ENCODE measurements at places on chromosomes 12 and 14.

GRCh38 chr12:31620311-31620710 is 29.4 kb upstream of the DENND5B start:
- no peaks in the 10 kb centered on the region for H3K27me3 ChIP-seq
- H3K4me1 ChIP-seq: no peaks in the 10 kb centered on the region
- no peak overlapping the region for H3K4me3 ChIP-seq

DNA sequence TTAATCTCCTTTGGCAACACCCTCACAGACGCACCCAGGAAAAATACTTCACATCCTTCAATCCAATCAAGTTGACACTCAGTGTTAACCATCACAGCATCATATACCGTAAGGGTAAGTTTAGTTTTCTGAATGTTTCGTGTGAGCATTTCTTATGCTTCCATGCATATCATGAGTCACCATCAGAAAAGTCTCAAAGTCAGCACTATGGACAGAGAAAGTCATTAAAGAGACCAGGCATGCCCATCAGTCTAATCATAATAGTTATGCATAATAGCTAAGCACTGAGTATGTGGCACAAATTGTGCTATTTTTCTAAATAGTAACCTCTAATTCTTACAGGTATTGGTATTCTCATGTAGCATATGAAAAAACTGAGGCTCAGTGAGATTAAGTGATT is 158.8 kb upstream of the PRMT8 start:
- H3K27me3 ChIP-seq: no peaks in the 10 kb centered on the region
- no peak for DNase-seq
- H3K27ac ChIP-seq: no peak overlapping the region
- peaks cover 2% of the 10 kb centered on the region for H3K4me1 ChIP-seq
- no peaks in the 10 kb centered on the region for H3K36me3 ChIP-seq

- no peak overlapping the region for H3K4me3 ChIP-seq
- no peaks in the 10 kb centered on the region for H3K36me3 ChIP-seq
- DNase-seq: peak; percentile 79
- no peaks in the 10 kb centered on the region for H3K4me1 ChIP-seq
These were observed 36.8 kb upstream of the G2E3 start for GRCh38 chr14:30521899-30522736.

GRCh38 chr12:111411185-111411764 is 5.6 kb downstream of the SH2B3 start:
- H3K27ac ChIP-seq: no peak overlapping the region
- DNase-seq: no peak
- H3K4me3 ChIP-seq: no peak overlapping the region
- no peaks in the 10 kb centered on the region for H3K27me3 ChIP-seq
- peaks cover 30% of the 10 kb centered on the region for H3K4me1 ChIP-seq

DNA sequence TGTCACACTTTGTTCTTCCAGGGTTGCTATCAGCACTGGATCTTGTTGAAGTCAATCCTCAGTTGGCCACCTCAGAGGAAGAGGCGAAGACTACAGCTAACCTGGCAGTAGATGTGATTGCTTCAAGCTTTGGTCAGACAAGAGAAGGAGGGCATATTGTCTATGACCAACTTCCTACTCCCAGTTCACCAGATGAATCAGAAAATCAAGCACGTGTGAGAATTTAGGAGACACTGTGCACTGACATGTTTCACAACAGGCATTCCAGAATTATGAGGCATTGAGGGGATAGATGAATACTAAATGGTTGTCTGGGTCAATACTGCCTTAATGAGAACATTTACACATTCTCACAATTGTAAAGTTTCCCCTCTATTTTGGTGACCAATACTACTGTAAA is 23.7 kb downstream of the VTI1B start:
- no peak for DNase-seq
- no peaks in the 10 kb centered on the region for H3K4me1 ChIP-seq
- no peak overlapping the region for H3K27ac ChIP-seq
- peaks cover 49% of the 10 kb centered on the region for H3K36me3 ChIP-seq
- no peaks in the 10 kb centered on the region for H3K27me3 ChIP-seq

DNA sequence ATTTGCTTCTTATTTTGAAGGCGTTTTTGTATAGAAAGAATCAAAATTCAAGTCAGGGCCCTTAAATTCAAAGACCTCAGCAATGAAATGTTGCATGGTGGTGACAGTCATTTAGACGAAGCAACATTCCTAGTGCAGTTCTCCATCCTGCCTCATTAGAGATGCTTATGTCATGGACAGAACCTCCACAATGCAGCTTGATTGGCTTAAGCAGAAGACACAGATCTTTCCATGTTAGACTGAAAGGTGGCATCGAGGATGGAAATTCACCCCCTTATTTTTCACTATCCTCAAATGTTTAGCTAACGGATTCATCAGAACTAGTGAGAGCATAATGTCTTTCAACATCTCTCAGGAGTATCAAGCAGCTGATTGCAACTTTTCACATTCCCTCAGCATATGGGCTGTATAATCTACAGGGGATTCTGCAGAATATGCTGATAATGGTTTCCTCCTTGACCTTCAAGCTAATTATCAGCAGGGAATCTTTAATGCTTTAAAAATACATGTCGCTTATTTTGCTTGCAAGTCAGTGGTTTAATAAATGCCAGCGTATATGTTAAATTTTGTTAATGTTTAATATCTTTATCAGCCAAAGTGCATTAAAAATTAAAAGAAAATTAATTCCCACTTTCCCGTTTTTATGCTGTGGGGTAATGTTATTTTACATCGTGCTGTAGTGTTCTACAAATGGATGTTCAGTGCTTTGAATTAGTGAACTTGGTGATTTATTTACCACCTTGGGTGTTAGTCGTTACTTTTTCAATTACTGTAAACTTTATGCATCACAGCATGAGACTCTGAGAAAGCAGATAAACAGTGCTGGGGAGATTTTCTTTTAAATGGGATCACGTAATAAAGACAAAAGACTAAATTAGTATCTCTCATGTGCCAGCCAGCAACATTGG is 12.8 kb upstream of the NRDE2 start:
- no peak overlapping the region for H3K27ac ChIP-seq
- no peaks in the 10 kb centered on the region for H3K36me3 ChIP-seq
- no peak overlapping the region for H3K4me3 ChIP-seq

Measured in trophoblast cell (in vitro differentiated cells and primary cell).